ENCODE measurements at places on chromosomes 11 and 22. TPM values are rescaled to one million over a fixed set of nuclear protein-coding genes. Genes with fewer than 3 reads are reported as not detected.

- no peak for DNase-seq
Observed at GRCh38 chr11:94557421-94557820, 9.7 kb upstream of the PIWIL4 start.

DNA sequence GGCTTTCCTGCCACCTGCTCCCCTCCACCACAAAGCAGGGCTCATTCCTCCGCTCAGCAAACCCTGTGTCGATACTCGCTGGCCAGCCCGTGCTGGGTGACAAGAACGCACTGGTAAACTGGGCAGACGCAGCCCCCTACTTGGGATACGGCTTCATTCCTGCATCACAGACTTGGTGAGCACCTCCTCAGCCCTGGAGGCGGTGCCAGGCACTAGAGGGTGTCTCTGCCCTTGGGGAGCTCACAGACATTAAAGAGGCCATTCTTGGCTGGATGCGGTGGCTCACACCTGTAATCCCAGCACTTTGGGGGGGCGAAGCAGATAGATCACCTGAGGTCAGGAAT lies 6.0 kb downstream of the ZDHHC24 start:
- DNase-seq, result no peak

- no peak for DNase-seq
Observed at GRCh38 chr11:21026685-21027084, 357.3 kb downstream of the NELL1 start.

- no peak for DNase-seq
Observed at GRCh38 chr11:9092853-9093778, 1.7 kb upstream of the SCUBE2 start.

DNA sequence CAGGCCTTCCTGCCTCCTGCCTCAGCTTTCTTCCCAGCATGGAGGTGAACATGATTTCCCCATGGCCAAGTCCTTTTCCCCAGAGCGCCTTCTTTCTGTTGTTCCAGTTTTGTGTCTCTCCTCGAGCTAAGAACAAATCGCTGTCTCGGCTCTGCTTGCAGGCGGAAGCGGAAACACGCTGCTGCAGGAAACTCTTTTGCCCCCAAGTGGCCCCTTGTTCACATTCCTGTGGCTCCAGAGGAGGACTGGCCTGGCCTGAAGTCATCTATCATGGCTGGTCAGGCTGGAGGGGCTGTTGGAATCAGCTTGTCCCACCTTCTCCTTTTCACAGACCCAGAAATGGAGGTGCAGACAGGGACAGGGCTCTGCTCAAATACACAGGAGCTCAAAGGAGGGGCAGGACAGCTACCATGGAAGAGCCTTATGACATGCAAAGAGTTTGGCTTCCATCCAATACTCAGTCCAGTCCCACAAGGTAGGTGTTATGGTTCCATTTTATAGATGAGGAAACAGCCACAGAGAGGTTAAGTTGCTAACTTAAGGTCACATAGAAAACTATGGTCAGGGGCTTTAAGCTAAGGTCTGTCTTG lies 182.2 kb upstream of the SYT13 start:
- peak; percentile 53 for DNase-seq

The P2RX3 gene
- polyA plus RNA-seq, result 3.5 TPM

The CRYAB gene
- 646 TPM for polyA plus RNA-seq

All from muscle of leg (tissue), 16 donors.